Activated CD8-positive, alpha-beta T cell treated with anti-CD3 and anti-CD28 coated beads for 36 hours (primary cell): ENCODE measurements at places on chromosomes 11 and 22.

- peak overlapping the region; percentile 93 for H3K4me3 ChIP-seq
- peak overlapping the region; percentile 89 for H3K27ac ChIP-seq
- H3K27me3 ChIP-seq, result no peaks in the 10 kb centered on the region
- H3K36me3 ChIP-seq, result peaks cover 4% of the 10 kb centered on the region
Observed at GRCh38 chr11:93196816-93197379, 893 bp downstream of the SLC36A4 start.

GRCh38 chr11:34380696-34381095 is 22.9 kb upstream of the ABTB2 start:
- DNase-seq, result no peak
- peaks cover 2% of the 10 kb centered on the region for H3K4me1 ChIP-seq
- H3K36me3 ChIP-seq, result peaks cover 4% of the 10 kb centered on the region
- H3K4me3 ChIP-seq, result no peak overlapping the region
- peaks cover 9% of the 10 kb centered on the region for H3K27me3 ChIP-seq
- no peak overlapping the region for H3K27ac ChIP-seq

- DNase-seq, result peak; percentile 24
- peaks cover 3% of the 10 kb centered on the region for H3K4me1 ChIP-seq
- H3K27me3 ChIP-seq, result peaks cover 8% of the 10 kb centered on the region
- H3K4me3 ChIP-seq, result no peak overlapping the region
- no peak overlapping the region for H3K27ac ChIP-seq
- H3K36me3 ChIP-seq, result no peaks in the 10 kb centered on the region
Observed at GRCh38 chr11:106156290-106156937, 79.0 kb downstream of the AASDHPPT start.

- no peak overlapping the region for H3K27ac ChIP-seq
- no peak for DNase-seq
- H3K4me3 ChIP-seq, result no peak overlapping the region
- no peaks in the 10 kb centered on the region for H3K36me3 ChIP-seq
Observed at GRCh38 chr22:23098718-23099530, 28.6 kb downstream of the GNAZ start.

GRCh38 chr11:22415476-22415875 is 77.3 kb downstream of the SLC17A6 start:
- no peak for DNase-seq
- H3K27me3 ChIP-seq, result no peaks in the 10 kb centered on the region
- H3K27ac ChIP-seq, result no peak overlapping the region
- no peaks in the 10 kb centered on the region for H3K4me1 ChIP-seq

GRCh38 chr11:130308886-130309285 is 5.8 kb downstream of the ZBTB44 start:
- H3K4me1 ChIP-seq, result peaks cover 51% of the 10 kb centered on the region
- peak overlapping the region; percentile 37 for H3K27ac ChIP-seq
- no peaks in the 10 kb centered on the region for H3K27me3 ChIP-seq
- H3K4me3 ChIP-seq, result no peak overlapping the region

DNA sequence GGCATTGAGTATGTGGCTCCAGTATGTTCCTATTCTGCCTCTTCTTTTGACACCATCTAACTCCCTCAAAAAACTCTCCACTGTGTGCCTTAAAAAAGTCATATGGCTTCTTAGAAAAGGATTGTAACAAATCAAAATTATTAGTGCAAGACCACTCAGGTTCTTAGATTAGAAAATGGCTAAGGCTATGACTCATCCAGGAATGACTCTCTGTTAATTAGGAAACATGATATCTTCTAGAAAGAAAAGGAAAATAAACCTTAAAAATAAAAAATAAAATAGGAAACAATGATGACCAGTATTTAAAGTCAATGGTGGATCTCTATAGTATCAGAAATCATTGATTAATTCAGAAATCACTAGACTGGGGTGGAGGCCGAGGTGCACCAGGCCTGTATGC is 21.7 kb downstream of the SLC25A17 start:
- peaks cover 16% of the 10 kb centered on the region for H3K36me3 ChIP-seq
- no peaks in the 10 kb centered on the region for H3K27me3 ChIP-seq
- no peak overlapping the region for H3K27ac ChIP-seq
- H3K4me3 ChIP-seq, result no peak overlapping the region

- DNase-seq, result no peak
- no peak overlapping the region for H3K27ac ChIP-seq
- H3K27me3 ChIP-seq, result no peaks in the 10 kb centered on the region
- peaks cover 32% of the 10 kb centered on the region for H3K36me3 ChIP-seq
- no peaks in the 10 kb centered on the region for H3K4me1 ChIP-seq
Observed at GRCh38 chr11:121615501-121615900, 162.7 kb upstream of the SORL1-AS1 start.

- H3K4me3 ChIP-seq, result no peak overlapping the region
- no peak for DNase-seq
- no peaks in the 10 kb centered on the region for H3K4me1 ChIP-seq
- H3K27ac ChIP-seq, result no peak overlapping the region
Observed at GRCh38 chr22:35728639-35729308, 11.1 kb downstream of the APOL5 start.

DNA sequence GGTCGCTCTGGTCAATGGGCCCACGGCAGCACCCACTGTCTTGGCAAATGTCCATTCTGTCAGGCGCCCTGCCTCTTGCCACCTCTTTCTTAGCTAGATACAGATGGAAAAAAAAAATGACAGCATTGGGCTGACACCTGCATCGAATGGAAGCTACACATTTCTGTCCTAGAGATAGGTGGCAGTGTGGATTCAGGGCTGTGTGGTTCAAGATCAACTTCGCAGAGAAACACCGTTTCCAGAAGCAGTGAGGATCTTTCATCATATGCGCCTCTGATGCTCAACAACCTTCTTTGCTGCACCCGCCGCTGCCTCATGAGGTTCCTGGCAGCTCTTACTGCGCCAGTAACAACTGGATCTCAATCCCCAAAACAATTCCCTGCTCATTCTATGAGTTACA is 236.3 kb downstream of the KIRREL3 start:
- H3K4me1 ChIP-seq, result no peaks in the 10 kb centered on the region
- no peak overlapping the region for H3K4me3 ChIP-seq
- H3K27me3 ChIP-seq, result no peaks in the 10 kb centered on the region
- no peak for DNase-seq

DNA sequence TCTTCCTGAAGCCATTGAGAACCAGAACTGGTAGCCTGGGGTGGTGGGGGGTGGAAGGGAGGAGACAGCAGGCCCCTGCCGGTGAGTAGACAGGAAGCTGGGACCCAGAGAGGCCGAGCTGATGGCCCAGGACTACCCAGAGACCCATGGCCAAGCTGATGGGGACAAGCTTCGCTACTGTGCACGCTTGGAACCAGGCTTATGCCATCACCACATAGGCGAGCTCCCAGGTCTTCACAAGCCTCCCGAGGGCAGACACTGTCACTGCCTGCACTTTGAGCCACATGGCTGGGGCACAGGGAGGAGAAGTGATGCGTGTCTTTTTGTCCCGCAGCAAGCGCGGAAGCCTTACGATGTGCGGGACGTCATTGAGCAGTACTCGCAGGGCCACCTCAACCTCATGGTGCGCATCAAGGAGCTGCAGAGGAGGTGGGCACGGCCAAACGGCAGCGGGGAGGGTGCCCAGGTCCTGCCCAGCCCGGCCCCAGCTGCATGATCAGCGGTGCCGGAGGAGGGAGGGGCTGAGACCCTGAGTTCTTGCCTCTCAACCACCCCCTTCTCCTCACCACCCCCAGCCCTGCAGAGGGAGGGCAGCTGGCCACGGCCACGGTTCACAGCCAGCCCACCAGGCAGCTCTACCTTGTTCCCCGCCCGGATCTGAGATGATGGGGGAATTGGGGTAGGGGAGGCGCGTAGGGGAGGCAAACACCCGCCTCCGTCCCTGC is 76.0 kb upstream of the KCNQ1OT1 start:
- DNase-seq, result no peak
- peaks cover 14% of the 10 kb centered on the region for H3K4me1 ChIP-seq
- H3K27me3 ChIP-seq, result no peaks in the 10 kb centered on the region
- H3K36me3 ChIP-seq, result no peaks in the 10 kb centered on the region

DNA sequence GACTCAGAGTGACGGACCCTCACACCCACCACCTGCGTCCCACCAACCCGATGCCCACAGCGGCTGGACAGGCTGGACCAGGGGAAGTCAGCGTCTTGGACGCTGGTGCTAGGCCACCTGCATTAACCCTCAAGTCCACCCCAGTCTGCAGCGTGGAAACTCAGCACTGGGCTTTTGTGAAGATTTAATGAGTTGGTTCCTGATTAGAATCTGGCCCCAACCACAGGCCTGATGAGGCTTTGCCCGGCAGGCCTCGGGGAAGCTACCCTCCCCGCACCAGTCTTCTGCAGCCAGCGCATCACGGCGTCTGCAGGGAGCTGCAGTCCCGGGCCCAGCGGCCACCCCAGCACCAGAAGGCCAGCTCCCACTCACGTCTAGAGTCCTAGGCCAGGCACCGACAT is 101.0 kb downstream of the BRD1 start:
- H3K4me3 ChIP-seq, result no peak overlapping the region
- peaks cover 27% of the 10 kb centered on the region for H3K27me3 ChIP-seq
- DNase-seq, result no peak
- H3K27ac ChIP-seq, result no peak overlapping the region

GRCh38 chr22:41531715-41532477 is 12.4 kb downstream of the POLR3H start:
- peaks cover 25% of the 10 kb centered on the region for H3K36me3 ChIP-seq
- peaks cover 3% of the 10 kb centered on the region for H3K4me1 ChIP-seq
- H3K27ac ChIP-seq, result no peak overlapping the region
- H3K4me3 ChIP-seq, result no peak overlapping the region
- no peaks in the 10 kb centered on the region for H3K27me3 ChIP-seq

DNA sequence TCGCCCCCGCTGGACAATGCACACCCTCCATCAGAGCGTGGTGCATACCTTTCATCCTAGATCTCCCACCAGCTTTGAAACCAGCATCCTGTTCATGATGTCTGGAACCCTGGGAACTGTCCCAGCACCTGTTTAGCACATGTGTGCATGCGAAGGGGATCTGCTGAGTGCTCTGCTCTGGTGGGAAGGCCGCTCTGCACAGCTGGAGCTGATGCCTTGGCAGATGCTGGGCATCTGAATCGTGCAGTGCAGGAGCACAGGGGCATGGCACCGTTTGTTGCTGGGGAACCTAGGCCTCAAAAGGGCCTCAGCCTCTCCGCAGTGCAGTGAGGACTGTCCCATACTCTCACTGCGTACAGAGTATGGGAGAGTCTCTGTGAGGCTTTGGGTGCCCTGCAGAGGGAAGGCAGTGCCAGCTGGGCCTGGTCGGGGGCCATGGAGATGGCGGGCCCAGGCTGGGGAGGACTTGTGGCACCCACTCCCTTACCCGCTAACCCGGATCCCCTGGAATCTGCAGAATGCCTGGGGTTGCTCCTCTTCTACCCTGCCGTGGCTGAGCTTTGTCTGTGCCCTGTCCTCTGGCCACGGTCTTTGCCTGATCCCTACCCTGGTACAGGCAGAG is 72.9 kb upstream of the ATXN10 start:
- no peak overlapping the region for H3K27ac ChIP-seq
- H3K36me3 ChIP-seq, result no peaks in the 10 kb centered on the region
- H3K4me1 ChIP-seq, result no peaks in the 10 kb centered on the region
- H3K4me3 ChIP-seq, result no peak overlapping the region

DNA sequence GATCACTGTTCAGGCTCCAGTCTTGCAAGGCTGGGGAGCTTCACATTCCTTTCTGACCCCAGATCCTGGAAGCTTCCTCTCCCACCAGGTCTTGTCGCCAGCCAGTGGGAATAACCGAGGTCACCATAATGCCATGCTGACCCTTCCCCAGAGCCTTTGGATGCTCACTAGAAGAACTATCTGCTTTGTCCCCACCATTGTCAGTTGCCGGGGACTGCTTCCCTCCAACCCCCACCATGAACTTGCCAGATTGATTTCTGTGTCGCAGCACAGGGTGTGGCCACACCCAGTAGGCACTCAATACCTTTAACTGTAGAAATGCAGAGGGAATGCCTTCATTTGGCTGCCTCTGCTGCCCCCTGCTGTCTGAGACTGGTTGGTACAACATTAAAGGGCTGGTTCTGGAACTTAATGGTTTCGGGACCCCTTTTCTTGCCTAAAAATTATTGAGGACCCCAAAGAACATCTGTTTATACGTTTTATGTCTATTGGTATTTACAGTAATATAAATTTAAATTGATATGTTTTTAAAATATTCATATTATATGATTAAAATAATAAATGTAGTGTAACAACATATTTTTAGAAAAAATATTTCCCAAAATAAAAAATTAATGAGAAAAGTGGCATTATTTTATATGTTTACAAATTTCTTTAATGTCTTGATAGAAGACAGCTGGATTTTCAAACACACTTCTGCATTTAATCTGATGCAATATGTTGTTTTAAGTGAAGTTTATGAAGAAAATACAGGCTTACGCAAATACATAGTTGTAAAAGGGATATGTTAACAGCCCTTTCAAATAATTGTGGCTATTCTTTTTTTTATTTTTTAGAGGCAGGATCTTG is 6.7 kb upstream of the GDPD5 start:
- H3K4me1 ChIP-seq, result peaks cover 31% of the 10 kb centered on the region
- H3K4me3 ChIP-seq, result no peak overlapping the region
- no peaks in the 10 kb centered on the region for H3K36me3 ChIP-seq
- H3K27ac ChIP-seq, result no peak overlapping the region
- DNase-seq, result peak; percentile 89

DNA sequence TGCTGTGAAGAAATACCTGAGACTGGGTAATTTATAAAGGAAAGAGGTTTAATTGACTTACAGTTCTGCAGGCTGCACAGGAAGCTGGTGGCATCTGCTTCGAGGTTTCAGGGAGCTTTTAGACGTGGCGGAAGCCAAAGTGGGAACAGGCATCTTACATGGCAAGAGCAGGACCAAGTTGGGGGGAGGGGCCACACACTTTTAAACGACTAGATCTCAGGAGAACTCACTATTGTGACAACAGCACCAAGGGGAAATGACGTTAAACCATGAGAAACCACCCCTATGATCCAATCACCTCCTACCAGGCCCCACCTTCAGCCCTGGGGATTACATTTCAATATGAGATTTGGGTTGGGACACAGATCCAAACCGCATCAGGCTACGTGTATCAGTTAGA is 11.1 kb upstream of the SCGB1D4 start:
- H3K36me3 ChIP-seq, result no peaks in the 10 kb centered on the region
- no peak overlapping the region for H3K4me3 ChIP-seq
- peaks cover 9% of the 10 kb centered on the region for H3K4me1 ChIP-seq
- H3K27me3 ChIP-seq, result peaks cover 35% of the 10 kb centered on the region

GRCh38 chr11:122664188-122664587 is 8.7 kb downstream of the UBASH3B start:
- no peak overlapping the region for H3K4me3 ChIP-seq
- no peak for DNase-seq
- no peak overlapping the region for H3K27ac ChIP-seq

DNA sequence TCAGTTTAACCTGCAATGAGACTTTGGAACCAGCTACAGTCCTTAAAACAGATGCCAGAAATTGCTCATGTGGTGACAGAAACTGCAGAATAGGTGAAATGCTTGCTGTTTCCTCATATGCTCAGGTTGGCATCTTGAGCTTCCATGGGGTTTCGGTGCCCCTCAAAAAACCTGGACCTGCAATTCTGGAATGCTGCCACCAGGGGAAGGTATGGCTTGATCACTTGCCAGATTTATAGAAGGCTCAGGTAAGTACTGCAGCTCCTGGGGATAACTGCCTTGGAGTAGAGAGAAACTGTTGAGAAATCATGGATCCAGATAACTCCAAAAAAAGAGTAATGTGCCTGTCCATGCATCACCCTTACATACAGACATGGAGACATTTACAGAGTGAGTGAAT is 113.0 kb downstream of the CTTN start:
- peaks cover 11% of the 10 kb centered on the region for H3K36me3 ChIP-seq
- no peak overlapping the region for H3K4me3 ChIP-seq
- H3K27ac ChIP-seq, result no peak overlapping the region
- DNase-seq, result no peak
